Stimulated activated CD8-positive, alpha-beta memory T cell treated with anti-CD3 and anti-CD28 coated beads, Interleukin-15, amount 100 ng/mL, for 24 hours (primary cell): ENCODE measurements at places on chromosomes 12 and 14.

- DNase-seq: no peak
Measured at GRCh38 chr12:43832463-43833168, 3.3 kb upstream of the TMEM117 start.

- no peak for DNase-seq
Measured at GRCh38 chr14:29521526-29522137, 406.0 kb downstream of the PRKD1 start.

GRCh38 chr14:92021523-92021922, 18.3 kb downstream of the TRIP11 start:
- no peak for DNase-seq

DNA sequence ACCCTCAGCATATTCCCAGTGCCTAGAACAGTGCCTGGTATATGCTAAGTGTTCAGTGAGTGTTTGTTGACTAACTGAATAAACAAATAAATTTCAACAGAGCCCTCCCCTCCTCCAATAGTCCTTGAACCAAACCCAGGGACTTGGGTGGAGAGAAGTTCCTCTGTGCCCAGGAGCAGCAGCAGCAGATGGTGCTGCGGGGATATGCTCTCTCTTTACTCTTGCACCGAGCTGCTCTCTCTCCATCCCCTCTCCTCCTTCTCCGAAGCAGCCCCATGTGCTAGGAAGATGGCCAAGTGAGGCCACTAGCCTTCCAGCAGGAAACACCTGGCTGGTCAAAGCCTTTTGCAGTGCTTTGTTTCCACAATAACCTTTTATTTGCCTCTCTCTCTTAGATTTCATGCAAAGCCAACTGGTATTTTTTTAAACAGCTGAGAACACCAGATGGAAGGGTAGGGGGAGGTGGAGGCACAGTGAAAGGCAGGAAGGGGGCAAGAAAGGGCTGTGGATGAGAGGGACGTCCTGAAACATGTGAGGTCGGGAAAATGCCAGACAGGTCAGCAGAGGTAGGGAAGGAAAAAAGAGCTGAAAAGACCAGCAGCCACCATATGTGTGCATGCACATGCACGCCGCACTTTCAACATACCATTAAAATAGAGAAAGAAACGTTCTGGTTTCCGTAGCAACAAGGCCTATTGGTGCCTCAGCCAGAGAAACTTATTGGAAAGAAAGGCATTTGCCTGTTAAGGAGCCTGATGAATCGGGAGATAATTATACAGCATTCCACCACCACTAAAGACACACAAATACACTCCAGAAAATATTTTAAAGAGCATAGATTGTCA, 78.9 kb downstream of the EMP1 start:
- no peak for DNase-seq

GRCh38 chr12:122533856-122534255, 6.8 kb downstream of the KNTC1 start:
- DNase-seq: no peak
